ENCODE measurements at places on chromosomes 16 and 17. TPM values are rescaled to one million over a fixed set of nuclear protein-coding genes. Genes with fewer than 3 reads are reported as not detected.

The UTS2R gene
- not detected for total RNA-seq

The CLEC18B gene
- total RNA-seq: 6.2 TPM

The NOD2 gene
- total RNA-seq: 7.6 TPM

The CHST4 gene
- total RNA-seq: not detected

The LRRC37A2 gene
- total RNA-seq: 30.7 TPM

The CRYM gene
- total RNA-seq: not detected

The CENPN gene
- total RNA-seq: 8.6 TPM

The TMEM238L gene
- total RNA-seq: not detected

The TNP2 gene
- not detected for total RNA-seq

The STX1B gene
- 3.4 TPM for total RNA-seq

The FAM117A gene
- total RNA-seq: 71.9 TPM

The C1QTNF8 gene
- total RNA-seq: not detected

The TBC1D3B gene
- total RNA-seq: 12.2 TPM

The DPEP2 gene
- 122 TPM for total RNA-seq

The NDUFB10 gene
- total RNA-seq: 84.4 TPM

The CACNG3 gene
- total RNA-seq: not detected

The SLC16A13 gene
- 3.8 TPM for total RNA-seq

The SNX20 gene
- total RNA-seq: 69.6 TPM

The PHOSPHO1 gene
- not detected for total RNA-seq

The KCNJ12 gene
- 0.10 TPM for total RNA-seq

The C16orf87 gene
- 15.6 TPM for total RNA-seq

The C17orf107 gene
- 41.1 TPM for total RNA-seq

The TNFRSF17 gene
- total RNA-seq: 0.41 TPM

The DNAAF8 gene
- 0.70 TPM for total RNA-seq

The ACSM5 gene
- 0.28 TPM for total RNA-seq

The GGT6 gene
- not detected for total RNA-seq

The TSPAN10 gene
- 0.61 TPM for total RNA-seq

The CACNG5 gene
- total RNA-seq: not detected

The TBC1D3 gene
- total RNA-seq: 8.8 TPM

The CDH15 gene
- total RNA-seq: not detected

The PYY gene
- total RNA-seq: not detected

The ITGA2B gene
- total RNA-seq: 3.9 TPM

The TRPV2 gene
- 122 TPM for total RNA-seq

The LDHD gene
- total RNA-seq: not detected

The EVPLL gene
- total RNA-seq: not detected

The TVP23A gene
- not detected for total RNA-seq

The HS3ST3B1 gene
- total RNA-seq: 12.9 TPM

All from T-cell (primary cell).